NCI-H2107 (cell line): ENCODE measurements at places on chromosomes 16 and 17.

GRCh38 chr16:84426804-84427203 is 58.5 kb downstream of the ATP2C2 start:
- no peak for DNase-seq

DNA sequence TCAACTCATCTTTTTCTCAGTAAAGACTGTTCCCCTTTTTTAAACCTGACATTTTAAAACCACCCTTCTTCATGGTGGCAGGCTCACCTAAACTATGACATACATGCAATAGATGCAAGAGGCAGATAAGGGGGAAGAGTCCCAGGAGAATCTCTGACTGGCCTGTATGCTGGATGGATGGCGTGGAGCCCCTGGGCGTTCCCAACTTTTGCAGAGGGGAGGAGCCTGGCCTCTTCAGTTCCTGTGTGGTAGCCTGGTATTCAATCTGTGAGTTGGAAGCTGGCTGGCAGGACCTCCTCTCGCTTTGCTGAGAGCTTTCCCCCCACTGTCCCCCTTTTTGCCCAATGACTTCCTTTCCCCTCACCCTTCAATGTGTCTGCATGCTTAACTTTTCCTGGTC is 217.6 kb upstream of the CA10 start:
- DNase-seq: no peak

DNA sequence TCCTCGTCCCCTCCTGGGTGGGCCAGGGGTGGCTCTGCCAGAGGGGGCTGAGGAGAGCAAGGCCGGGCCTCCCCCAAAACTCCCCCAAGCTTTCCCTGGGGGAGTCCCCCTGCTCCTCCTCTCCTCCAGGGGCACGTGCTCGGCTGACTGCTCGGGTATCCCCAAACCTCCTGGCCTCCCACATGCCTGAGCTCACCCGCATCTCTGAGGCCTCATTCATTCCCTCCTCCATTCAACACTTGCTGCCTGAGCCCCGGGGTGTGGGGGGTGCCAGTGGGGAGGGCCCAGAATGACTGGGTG is 83.1 kb downstream of the RTN4RL1 start:
- no peak for DNase-seq

GRCh38 chr16:46803373-46803772 is 27.6 kb downstream of the C16orf87 start:
- no peak for DNase-seq

GRCh38 chr16:58530179-58530578 is 14.9 kb downstream of the SETD6 start:
- no peak for DNase-seq

DNA sequence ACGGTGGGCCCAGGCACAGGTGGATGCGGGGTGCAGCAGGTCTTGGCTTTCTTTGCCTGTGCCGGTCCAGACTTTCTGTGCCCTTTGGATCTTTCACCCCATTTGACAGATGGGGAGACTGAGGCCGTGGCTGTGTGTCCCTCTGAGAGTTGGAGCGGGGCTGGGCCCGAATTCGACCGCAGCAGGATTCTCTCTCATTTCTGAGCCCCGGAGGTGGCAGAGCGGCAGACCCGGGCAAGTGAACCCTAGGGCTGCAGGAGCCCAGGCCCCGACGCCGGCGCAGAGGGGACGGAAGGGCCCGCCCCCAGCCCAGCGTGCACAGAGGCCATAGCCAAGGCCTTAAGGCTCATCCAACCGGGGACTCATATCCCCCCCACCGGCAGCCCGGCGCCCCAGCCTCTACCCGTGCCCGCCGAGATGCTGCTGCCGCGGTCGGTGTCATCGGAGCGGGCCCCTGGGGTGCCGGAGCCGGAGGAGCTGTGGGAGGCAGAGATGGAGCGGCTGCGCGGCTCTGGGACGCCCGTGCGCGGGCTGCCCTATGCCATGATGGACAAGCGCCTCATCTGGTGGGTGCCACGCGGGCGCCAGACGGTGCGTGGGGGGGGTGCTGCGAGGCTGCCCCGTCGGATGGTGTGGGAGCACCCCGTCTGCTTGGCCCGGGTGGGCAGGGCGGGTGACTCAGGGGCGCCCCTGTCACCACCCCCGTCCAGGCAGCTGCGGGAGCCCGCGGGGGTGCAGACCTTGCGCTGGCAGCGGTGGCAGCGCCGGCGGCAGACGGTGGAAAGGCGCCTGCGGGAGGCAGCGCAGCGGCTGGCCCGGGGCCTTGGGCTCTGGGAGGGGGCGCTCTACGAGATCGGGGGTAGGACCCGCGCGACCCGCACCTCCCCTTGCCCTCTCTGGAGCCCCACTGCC is 857 bp downstream of the TMC8 start:
- no peak for DNase-seq

GRCh38 chr17:17494499-17494869 is 1.7 kb downstream of the RASD1 start:
- DNase-seq: no peak

DNA sequence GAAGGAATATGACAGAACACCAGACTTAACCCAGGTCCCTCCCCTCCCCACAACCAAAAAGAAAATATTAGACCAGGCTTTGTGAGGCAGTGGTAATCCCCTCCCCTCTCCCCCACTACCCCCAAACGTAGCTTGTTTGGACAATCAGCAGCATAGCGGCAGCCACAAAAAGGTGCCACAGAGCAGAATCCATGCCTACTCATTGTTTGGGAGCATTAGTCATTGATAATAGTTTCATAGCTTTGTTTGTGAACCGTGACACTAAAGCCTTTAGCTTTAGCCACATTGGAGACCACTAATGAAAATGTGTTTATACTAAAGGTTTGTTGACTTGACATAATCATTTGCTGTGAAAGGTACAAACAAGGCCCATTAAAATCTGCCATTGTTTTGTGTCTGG is 65.1 kb downstream of the NUP93 start:
- no peak for DNase-seq

GRCh38 chr17:77127735-77128361 is 12.9 kb upstream of the SEC14L1 start:
- no peak for DNase-seq

DNA sequence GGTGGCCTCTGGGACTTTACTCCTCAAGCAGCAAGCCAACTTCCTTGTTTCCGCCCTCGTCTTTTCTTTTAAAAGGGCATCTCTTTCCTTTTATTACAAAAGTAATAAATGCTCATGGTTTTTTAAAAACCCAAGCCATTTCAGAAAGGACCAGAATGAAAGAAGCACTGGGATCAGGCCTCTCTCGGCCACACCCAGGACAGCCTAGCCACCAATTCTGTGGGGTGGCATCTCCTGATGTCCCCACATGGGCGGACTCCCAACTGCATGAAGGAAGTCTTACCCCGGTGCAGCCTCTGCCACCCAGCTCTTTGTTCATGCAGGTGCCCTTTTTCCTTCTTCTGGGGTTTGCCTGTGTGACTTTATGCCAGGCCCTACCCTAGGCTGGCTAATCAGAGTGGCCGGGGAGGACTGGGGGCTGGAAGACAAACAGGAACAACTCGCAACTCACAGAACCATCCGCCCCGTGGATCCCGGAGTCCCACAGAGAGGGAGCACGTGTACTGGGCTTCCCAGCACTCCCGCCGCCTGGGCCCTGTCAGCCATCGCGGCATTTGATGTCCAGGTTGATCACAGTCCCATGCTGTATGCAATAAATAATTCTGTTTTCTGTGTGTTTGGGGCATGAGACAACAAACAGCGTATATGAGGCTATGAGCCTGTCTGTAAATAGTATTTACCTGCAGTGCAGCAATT is 2.6 kb upstream of the RASD1 start:
- DNase-seq: no peak

GRCh38 chr16:24986512-24987303 is 28.5 kb downstream of the ARHGAP17 start:
- no peak for DNase-seq
